ENCODE measurements at places on chromosomes 6 and 20. TPM values are rescaled to one million over a fixed set of nuclear protein-coding genes. Genes with fewer than 3 reads are reported as not detected.

Gene GPLD1
- total RNA-seq = 1.5 TPM

Gene EPPIN
- total RNA-seq = 0.97 TPM

Gene IL22RA2
- not detected for total RNA-seq

Gene RIPOR3
- total RNA-seq = 17.5 TPM

Gene SLCO4A1
- total RNA-seq = 51.2 TPM

- H3K27me3 ChIP-seq = no peaks in the 10 kb centered on the region
- no peaks in the 10 kb centered on the region for H3K36me3 ChIP-seq
- H3K4me1 ChIP-seq = peaks cover 4% of the 10 kb centered on the region
- no peak overlapping the region for H3K27ac ChIP-seq
- DNase-seq = no peak
- no peak overlapping the region for H3K4me3 ChIP-seq
These were observed 168.6 kb downstream of the CD83 start for GRCh38 chr6:14286144-14286543.

- no peaks in the 10 kb centered on the region for H3K36me3 ChIP-seq
- DNase-seq = no peak
- no peak overlapping the region for H3K4me3 ChIP-seq
- no peak overlapping the region for H3K27ac ChIP-seq
- no peaks in the 10 kb centered on the region for H3K4me1 ChIP-seq
- no peaks in the 10 kb centered on the region for H3K27me3 ChIP-seq
These were observed 8.4 kb downstream of the CCDC167 start for GRCh38 chr6:37491171-37491829.

DNA sequence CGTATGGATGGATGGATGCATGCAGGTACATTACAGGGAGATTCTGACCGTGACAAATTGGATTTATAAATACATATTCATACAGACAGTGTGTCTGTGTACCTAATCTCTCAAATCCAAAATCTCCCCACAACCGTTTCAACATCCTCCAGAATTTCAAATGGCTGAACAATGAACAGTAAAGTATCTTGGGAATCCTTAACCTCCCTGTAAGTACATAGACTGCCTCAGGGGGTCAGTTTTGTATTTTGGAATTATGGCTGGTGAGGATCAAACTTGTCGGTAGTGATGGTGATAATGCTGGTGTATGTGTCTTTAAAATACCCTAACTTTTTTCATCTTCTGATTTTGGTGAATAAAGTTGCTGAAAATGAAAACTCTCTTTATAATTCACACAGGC is 246.2 kb downstream of the FOXC1 start:
- H3K36me3 ChIP-seq = no peaks in the 10 kb centered on the region
- no peaks in the 10 kb centered on the region for H3K27me3 ChIP-seq
- no peak overlapping the region for H3K27ac ChIP-seq
- no peak overlapping the region for H3K4me3 ChIP-seq
- no peak for DNase-seq

DNA sequence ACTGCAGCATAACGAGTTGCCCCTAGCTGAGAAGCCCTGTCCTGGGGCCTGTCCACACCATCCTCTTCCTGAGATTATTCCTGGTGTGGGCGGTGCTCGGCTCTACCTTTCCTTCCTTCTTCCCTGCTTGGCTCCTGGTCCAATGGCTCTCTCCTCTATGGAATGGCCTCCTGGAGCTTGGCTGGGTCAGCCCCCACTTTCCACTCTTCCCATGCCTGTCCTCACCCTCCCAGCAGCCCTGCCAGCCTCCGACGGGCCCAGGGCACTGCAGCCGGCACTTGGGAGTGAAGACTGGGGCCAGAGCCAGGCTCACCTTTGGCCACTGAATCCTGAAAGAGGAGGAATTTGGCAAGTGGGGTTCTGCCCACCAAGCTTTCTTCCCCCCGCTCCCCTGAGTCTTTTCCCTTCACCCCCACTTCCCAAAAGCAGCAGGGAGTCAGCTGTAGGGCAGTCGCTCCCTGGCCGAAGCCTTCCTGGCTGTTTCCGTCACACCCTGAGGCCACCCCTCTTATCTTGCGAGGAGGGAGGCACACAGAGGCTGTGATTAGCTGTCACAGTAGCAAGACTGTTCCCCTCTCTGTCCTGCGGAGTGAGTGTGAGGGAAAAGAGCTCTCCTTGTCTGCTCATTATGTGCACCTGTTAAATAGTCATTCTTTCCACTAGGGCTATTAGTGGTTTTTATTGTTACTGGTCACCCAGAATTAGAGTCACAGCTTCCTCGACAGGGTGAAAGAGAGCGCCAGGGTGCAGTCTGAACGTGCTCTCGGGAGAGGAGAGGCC is 6.3 kb upstream of the CDSN start:
- no peaks in the 10 kb centered on the region for H3K4me1 ChIP-seq
- H3K27ac ChIP-seq = peak overlapping the region; percentile 14
- H3K36me3 ChIP-seq = no peaks in the 10 kb centered on the region
- no peak overlapping the region for H3K4me3 ChIP-seq
- no peak for DNase-seq

- no peak for DNase-seq
- H3K4me3 ChIP-seq = no peak overlapping the region
- H3K27me3 ChIP-seq = no peaks in the 10 kb centered on the region
- H3K36me3 ChIP-seq = no peaks in the 10 kb centered on the region
These were observed 39.3 kb downstream of the FOXA2 start for GRCh38 chr20:22545045-22545444.

GRCh38 chr6:33987531-33988021 is 158.3 kb downstream of the GRM4 start:
- H3K36me3 ChIP-seq = no peaks in the 10 kb centered on the region
- no peaks in the 10 kb centered on the region for H3K27me3 ChIP-seq
- H3K4me1 ChIP-seq = no peaks in the 10 kb centered on the region
- DNase-seq = peak; percentile 2
- no peak overlapping the region for H3K27ac ChIP-seq

- H3K27me3 ChIP-seq = no peaks in the 10 kb centered on the region
- H3K4me3 ChIP-seq = no peak overlapping the region
- no peaks in the 10 kb centered on the region for H3K36me3 ChIP-seq
These were observed 128.0 kb downstream of the PHACTR1 start for GRCh38 chr6:12844284-12845223.

GRCh38 chr6:126118058-126118755 is 131.9 kb downstream of the TRMT11 start:
- H3K27me3 ChIP-seq = no peaks in the 10 kb centered on the region
- peaks cover 6% of the 10 kb centered on the region for H3K4me1 ChIP-seq
- DNase-seq = no peak
- H3K36me3 ChIP-seq = no peaks in the 10 kb centered on the region
- no peak overlapping the region for H3K4me3 ChIP-seq

- H3K36me3 ChIP-seq = no peaks in the 10 kb centered on the region
- DNase-seq = no peak
- no peaks in the 10 kb centered on the region for H3K4me1 ChIP-seq
These were observed 74.5 kb downstream of the MACROD2 start for GRCh38 chr20:14069796-14070195.

GRCh38 chr6:126720304-126720703 is 380.4 kb downstream of the CENPW start:
- H3K4me1 ChIP-seq = no peaks in the 10 kb centered on the region
- no peak for DNase-seq
- no peaks in the 10 kb centered on the region for H3K27me3 ChIP-seq
- H3K36me3 ChIP-seq = no peaks in the 10 kb centered on the region

DNA sequence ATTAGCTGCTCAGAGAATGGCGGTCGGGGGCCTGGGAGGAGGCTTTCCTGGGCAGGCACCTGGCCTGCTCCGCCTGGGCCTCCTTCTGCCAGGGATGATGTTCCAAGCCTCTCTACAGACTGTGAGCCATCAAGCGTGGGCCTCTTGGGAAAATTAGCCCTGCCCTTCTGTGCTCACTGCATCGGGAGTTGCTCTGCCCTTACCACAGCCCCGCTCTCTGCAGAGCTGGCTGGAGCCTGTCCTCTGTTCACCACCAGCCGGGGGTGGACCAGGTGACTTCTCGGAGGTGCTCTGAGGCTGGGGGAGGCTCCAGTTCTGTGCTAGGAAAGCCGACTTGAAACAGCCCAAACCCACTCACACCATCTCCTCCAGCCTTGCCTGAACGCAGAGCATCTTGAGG is 24.2 kb downstream of the MDGA1 start:
- no peak overlapping the region for H3K27ac ChIP-seq
- no peak for DNase-seq
- no peak overlapping the region for H3K4me3 ChIP-seq
- no peaks in the 10 kb centered on the region for H3K4me1 ChIP-seq

DNA sequence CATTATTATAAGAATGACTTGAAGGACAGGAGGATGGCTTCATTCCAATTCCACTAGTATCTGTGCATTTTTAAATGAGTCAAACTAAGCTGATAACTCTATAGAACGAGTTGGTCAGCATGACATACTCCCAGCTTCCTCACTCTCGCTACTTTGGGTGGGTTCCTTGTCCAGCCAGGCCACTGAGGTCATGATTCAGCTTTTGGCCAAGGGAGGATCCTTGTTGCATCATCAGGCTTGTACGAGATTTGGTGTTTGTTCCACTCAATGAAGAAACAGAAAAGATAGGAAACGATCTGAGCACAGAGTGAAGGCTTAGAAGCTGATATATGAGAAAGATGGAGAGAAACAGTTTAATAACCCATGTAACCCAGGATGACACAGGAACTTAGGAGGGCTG is 19.8 kb downstream of the NEDD9 start:
- H3K27me3 ChIP-seq = no peaks in the 10 kb centered on the region
- H3K4me1 ChIP-seq = peaks cover 9% of the 10 kb centered on the region
- no peak overlapping the region for H3K4me3 ChIP-seq
- no peaks in the 10 kb centered on the region for H3K36me3 ChIP-seq

- no peak overlapping the region for H3K4me3 ChIP-seq
- no peaks in the 10 kb centered on the region for H3K4me1 ChIP-seq
- H3K27me3 ChIP-seq = no peaks in the 10 kb centered on the region
- no peak overlapping the region for H3K27ac ChIP-seq
- no peaks in the 10 kb centered on the region for H3K36me3 ChIP-seq
These were observed 12.4 kb downstream of the SCML4 start for GRCh38 chr6:107811591-107812218.

DNA sequence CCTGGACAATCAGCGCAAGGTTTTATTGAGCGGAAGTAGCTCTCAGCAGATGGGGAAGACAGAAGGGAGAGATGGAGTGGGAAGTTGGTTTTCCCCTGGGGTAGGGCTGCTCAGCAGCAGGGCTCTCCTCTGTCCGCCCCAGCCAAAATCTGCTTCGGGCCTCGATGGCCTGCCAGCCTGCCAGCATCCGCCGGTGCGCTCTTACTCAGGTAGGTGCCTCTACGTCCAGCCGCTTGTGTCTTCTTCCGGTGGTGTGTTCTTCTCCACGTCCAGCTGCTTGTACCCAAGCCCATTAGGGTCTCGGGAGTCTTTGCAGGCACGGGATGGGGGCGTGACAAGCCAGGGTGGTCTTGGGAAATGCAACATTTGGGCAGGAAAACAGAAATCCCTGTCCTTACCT is 1340.0 kb upstream of the MAP3K7 start:
- H3K27ac ChIP-seq = no peak overlapping the region
- H3K4me1 ChIP-seq = no peaks in the 10 kb centered on the region
- no peak for DNase-seq
- H3K27me3 ChIP-seq = no peaks in the 10 kb centered on the region
- no peak overlapping the region for H3K4me3 ChIP-seq

- H3K36me3 ChIP-seq = no peaks in the 10 kb centered on the region
- no peak overlapping the region for H3K27ac ChIP-seq
- H3K4me1 ChIP-seq = no peaks in the 10 kb centered on the region
- no peak for DNase-seq
These were observed 207.6 kb downstream of the THBS2 start for GRCh38 chr6:169046021-169046420.

GRCh38 chr6:7647504-7647903 is 57.5 kb downstream of the SNRNP48 start:
- H3K4me1 ChIP-seq = no peaks in the 10 kb centered on the region
- no peaks in the 10 kb centered on the region for H3K27me3 ChIP-seq
- no peaks in the 10 kb centered on the region for H3K36me3 ChIP-seq
- no peak overlapping the region for H3K4me3 ChIP-seq
- H3K27ac ChIP-seq = no peak overlapping the region

- H3K4me3 ChIP-seq = no peak overlapping the region
- no peaks in the 10 kb centered on the region for H3K27me3 ChIP-seq
- no peaks in the 10 kb centered on the region for H3K36me3 ChIP-seq
- H3K4me1 ChIP-seq = peaks cover 27% of the 10 kb centered on the region
These were observed 55.9 kb upstream of the SNX9 start for GRCh38 chr6:157766901-157767774.

DNA sequence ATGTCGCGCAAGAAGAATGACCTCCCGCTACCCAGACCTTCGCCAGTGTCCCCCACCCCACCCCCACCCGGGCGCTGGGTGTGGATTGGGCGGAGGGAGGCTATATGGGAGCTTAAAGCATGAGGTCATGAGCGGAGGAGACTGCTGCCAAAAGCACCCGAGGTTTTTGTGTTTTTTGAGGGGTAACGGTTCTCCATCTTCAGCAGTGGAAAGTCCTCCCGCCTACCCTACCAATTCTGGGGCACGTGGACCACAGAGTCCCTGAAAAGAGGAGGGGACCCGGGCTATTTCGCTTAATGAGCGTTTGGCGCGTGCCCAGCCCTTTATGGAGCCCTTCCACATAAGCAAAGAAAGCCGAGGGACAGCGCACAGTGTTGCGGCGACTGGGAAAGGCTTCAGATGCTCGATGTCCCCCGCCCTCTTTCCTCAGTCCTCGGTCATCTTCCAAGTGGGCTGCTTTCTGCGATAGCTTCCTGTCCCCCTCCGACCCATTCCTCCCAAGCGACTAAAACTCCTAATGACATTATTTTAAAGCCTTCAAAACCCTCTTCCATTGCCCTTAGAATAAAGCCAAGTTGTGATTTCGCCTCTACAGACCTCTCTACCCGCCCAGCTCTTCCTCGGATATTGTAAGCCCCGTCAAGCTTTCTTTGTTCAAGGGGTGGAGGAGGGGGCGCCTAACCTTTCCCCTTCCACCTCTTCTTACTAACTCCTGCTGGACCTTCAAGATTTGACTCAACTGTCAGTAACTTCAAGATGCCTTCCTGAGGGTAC is 2.1 kb upstream of the TRERF1 start:
- peak overlapping the region; percentile 83 for H3K27ac ChIP-seq
- no peaks in the 10 kb centered on the region for H3K36me3 ChIP-seq
- H3K4me1 ChIP-seq = no peaks in the 10 kb centered on the region
- H3K4me3 ChIP-seq = peak overlapping the region; percentile 79

GRCh38 chr6:106159531-106159940 is 73.4 kb downstream of the PRDM1 start:
- no peaks in the 10 kb centered on the region for H3K27me3 ChIP-seq
- H3K27ac ChIP-seq = no peak overlapping the region
- H3K36me3 ChIP-seq = no peaks in the 10 kb centered on the region
- no peak overlapping the region for H3K4me3 ChIP-seq

- peak overlapping the region; percentile 91 for H3K27ac ChIP-seq
- H3K4me1 ChIP-seq = no peaks in the 10 kb centered on the region
- no peak for DNase-seq
- H3K27me3 ChIP-seq = no peaks in the 10 kb centered on the region
These were observed 16.7 kb downstream of the PLAGL2 start for GRCh38 chr20:32190616-32191415.

- H3K27ac ChIP-seq = no peak overlapping the region
- no peak overlapping the region for H3K4me3 ChIP-seq
- no peak for DNase-seq
- H3K4me1 ChIP-seq = no peaks in the 10 kb centered on the region
These were observed 429.3 kb downstream of the PHF3 start for GRCh38 chr6:64064919-64065318.

GRCh38 chr20:9966966-9967365 is 67.8 kb upstream of the ANKEF1 start:
- H3K27me3 ChIP-seq = no peaks in the 10 kb centered on the region
- no peak for DNase-seq
- H3K4me1 ChIP-seq = no peaks in the 10 kb centered on the region
- no peaks in the 10 kb centered on the region for H3K36me3 ChIP-seq

GRCh38 chr20:63317601-63318291 is 24.8 kb downstream of the COL20A1 start:
- no peaks in the 10 kb centered on the region for H3K36me3 ChIP-seq
- H3K27ac ChIP-seq = no peak overlapping the region
- H3K4me3 ChIP-seq = no peak overlapping the region
- H3K4me1 ChIP-seq = no peaks in the 10 kb centered on the region
- no peak for DNase-seq
